ENCODE measurements at places on chromosomes 1 and 21.

- no peak for DNase-seq
These were observed 290.2 kb downstream of the LRRC40 start for GRCh38 chr1:69914976-69915765.

- no peak for DNase-seq
These were observed 24.4 kb downstream of the BLZF1 start for GRCh38 chr1:169392406-169392805.

GRCh38 chr1:33784876-33785275 lies 79.0 kb upstream of the HMGB4 start:
- no peak for DNase-seq

DNA sequence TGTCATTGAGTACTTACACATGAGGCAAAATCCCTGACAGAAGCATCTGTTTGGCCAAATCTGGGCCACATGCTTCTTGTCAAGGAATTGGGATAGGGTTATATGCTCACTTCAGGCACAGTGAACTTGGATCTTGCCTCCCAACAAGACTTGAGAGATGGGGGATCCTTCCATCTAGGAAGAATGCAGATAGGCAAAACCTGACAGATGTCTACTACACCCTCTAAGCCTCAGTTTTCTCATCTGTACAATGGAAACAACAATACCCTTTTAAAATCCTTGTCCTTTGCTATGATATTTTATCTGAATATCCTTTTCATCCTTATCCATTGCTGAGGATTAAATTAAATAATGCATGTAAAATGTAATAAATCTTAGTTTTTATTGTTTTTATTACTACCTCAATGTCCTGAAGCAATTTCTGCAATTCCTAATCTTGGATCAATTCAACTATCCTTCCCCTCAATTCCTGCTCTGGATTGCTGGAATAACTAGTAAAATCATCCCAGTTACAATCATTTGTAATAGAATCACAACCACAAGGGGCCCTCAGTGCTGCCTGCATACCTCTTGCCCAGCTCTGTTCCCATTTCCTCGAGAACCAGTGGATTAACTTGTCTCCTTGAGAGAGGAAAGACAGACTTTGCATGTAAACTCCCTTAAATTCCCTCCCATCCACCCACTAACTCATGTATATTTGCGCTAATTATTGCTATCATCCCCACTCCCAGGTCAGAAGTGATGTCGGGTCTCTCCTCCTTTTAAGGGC lies 8.1 kb upstream of the XPR1 start:
- no peak for DNase-seq

- no peak for DNase-seq
These were observed 955 bp downstream of the PALMD start for GRCh38 chr1:99646868-99647267.

- no peak for DNase-seq
These were observed 196.3 kb downstream of the TTLL7 start for GRCh38 chr1:83802460-83803152.

DNA sequence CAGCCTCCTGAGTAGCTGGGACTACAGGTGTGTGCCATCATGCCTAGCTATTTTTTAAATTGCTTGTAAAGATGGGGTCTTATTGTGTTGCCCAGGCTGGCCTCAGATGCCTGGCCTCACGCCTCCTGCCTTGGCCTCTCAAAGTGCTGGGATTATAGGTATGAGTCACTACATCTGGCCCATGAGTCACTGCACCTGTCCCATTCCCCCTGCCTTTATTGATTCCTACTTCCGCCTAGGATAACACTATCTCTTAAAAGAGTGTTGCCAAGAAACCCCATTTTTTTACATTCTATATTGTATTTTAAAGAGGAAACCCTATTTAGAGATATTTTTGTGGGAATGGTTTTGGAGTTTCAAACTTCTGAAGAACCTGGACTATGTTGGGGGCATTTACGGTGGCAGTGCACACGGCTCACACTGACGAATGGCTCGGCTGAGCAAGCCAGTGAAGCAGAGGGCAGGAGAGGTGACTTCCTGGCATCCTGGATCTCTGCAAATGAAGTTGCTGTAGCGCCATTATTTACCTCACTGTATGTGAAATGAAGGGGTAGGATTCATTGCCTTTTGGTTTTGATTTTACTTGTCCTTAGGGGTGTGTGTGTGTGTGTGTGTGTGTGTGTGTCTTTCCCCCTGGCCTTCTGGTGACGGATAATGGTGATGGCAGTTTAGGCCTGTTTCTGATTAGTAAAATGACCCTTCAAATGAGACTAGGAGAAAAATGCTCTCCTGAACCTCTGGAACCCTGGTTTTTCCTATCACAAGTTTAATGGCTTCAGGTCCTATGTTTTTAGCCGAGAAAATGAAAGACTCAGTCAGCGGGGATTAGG lies 22.5 kb downstream of the KIF26B start:
- DNase-seq = peak; percentile 51

DNA sequence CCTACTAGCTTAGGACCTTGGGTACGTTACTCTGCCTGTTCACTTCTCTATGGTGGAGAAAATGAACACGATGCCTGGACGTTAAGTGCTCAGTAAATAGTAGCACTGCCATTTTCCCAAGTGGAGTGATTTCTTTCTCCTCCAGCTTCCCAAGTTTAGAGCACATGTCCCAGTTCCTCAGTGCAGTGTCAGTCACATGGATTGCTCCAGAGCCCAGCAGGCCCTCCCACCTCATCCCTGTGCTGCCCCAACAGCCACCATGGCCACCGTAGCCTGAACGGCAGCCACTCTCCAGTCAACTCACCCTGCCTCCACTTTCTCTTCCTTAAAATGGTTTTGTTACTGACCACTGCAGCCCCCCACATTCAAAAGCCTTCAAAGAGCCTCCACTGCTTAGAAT lies 8.5 kb downstream of the STMN1 start:
- no peak for DNase-seq

- DNase-seq = no peak
These were observed 131.8 kb upstream of the DUSP10 start for GRCh38 chr1:221873673-221874072.

- DNase-seq = no peak
These were observed 10.8 kb downstream of the ZBTB8OS start for GRCh38 chr1:32639489-32640075.

DNA sequence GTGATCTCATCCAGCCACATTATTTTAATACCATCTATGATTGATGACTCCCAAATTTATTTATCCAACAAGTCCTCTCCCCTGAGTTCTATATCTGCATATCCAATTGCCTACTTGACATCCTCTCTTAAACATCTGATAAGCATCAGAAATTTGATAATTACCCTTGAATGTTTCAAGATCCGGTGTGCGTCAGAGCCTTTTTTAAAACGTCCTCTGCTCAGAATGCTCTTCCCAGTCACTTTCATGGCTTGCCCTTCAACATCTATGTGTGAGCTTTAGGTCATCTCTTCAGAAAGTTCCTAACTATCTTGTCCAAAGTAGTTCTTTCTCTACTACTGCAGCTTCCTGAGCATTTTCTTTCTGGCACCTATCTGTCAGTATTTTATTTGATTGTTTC lies 364.3 kb downstream of the PLPP3 start:
- DNase-seq = no peak

- no peak for DNase-seq
These were observed 57.4 kb upstream of the CITED4 start for GRCh38 chr1:40919475-40920011.

DNA sequence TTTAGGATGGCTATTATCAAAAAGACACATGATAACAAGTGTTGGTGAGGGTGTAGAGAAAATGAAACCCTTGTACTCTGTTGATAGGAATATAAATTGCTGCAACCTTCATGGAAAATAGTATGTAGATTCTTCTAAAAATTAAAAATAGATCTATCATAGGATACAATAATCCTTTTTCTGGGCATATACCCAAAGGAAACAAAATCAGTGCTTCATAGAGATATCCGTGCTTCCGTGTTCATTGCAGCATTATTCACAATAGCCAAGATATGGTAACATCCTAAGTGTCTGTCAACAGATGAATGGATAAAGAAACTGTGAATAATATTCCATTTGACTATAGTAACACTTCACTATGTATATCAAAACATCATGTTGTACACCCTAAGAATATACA lies 106.7 kb downstream of the MIS18A start:
- DNase-seq = no peak

DNA sequence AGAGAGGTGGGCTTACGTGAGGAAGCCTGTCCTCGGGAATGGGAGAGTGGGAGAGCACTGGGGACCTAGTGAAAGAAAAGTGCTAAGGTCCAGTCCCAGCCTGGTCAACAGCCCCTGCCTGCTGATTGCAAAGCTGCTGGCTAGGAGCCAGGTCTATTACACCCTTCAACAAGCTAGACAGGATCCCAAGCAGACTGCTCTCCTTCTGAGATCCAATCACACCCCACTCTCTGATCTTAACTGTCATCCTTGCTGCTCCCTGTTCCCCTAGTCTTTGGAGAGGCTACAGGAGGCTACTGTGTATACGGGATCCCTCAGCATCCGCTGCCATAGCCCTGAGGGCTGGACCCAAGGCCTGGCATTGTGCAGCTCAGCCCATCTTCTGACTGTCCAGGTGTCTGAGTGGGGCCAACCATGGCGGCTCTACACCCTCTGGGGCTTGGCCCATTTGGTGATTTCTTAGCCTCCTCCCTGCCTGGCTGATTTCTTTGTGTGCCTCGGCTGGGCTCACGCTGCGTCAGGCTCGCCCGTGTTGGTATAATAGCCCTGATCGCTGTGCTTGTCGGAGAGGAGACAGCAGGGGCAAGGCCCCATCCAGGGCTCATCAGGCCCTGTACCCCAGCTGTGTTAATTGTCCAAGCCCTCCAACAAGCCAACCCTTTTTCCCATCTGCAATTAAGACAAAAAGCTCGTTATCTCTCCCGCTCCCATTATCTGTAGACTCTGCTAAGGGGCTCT lies 43.9 kb downstream of the NAV1 start:
- no peak for DNase-seq

GRCh38 chr1:186899977-186900376 lies 71.2 kb downstream of the PLA2G4A start:
- DNase-seq = no peak

GRCh38 chr1:243286409-243287122 lies 30.7 kb downstream of the SDCCAG8 start:
- DNase-seq = no peak

DNA sequence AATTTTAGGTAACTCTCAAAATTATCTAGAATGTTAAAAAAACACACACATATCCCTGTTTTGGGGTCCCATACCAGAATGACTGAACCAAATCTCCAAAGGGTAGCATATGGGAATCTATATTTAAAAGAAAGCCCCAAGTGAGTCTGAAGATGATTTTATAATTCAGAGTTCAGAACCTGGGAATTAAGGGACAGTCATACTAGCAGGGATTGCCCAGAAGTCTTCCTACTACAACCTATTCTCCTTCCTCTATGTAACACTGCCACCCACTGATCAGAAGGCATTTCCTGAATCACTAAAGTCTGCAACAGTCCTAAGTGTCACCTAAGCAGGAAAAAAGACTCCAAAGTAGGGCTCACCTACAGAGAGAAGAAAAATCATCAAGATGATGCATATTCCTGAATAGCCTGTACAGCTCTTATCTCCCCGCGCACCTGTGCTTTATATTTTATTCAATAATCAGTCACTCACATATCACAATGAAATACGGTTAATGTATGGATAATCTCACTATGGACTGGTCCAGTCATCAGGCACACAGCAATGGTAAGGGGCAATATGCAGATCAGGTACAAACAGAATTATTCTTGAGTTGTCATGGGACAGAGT lies 4.9 kb downstream of the RGS1 start:
- peak; percentile 14 for DNase-seq

GRCh38 chr1:94578856-94579255 lies 37.3 kb upstream of the F3 start:
- no peak for DNase-seq

- peak; percentile 39 for DNase-seq
These were observed 115.7 kb upstream of the IPO9 start for GRCh38 chr1:201713086-201713810.

DNA sequence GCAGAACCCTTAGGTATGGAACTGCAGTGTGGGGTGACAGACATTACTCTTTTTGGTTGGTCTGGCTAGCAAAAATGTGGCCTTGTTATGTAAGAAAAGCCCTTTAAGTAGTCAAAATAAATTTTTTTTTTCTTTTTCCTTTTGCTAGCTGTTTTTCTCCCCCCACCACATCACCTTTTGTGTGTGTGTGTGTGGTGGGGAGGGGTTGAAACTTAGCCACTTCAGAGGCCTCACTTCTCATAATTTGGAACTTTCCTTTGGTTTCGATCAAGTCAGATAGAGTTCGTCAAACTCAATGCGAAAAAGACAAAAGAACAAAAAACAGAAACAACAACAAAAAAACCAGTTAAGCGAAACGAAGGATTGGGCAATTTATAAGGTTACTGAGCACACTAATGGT lies 1.9 kb upstream of the PRMT2 start:
- DNase-seq = no peak

- no peak for DNase-seq
These were observed 3.8 kb downstream of the PBXIP1 start for GRCh38 chr1:154951901-154952657.

GRCh38 chr1:93304716-93305138 lies 41.0 kb upstream of the DR1 start:
- DNase-seq = peak; percentile 30

GRCh38 chr1:15952317-15953258 lies 23.3 kb downstream of the ZBTB17 start:
- peak; percentile 42 for DNase-seq

- DNase-seq = no peak
These were observed 6.8 kb upstream of the INAVA start for GRCh38 chr1:200887772-200888348.

- DNase-seq = no peak
These were observed 14.6 kb downstream of the TENT5C start for GRCh38 chr1:117620440-117620839.

DNA sequence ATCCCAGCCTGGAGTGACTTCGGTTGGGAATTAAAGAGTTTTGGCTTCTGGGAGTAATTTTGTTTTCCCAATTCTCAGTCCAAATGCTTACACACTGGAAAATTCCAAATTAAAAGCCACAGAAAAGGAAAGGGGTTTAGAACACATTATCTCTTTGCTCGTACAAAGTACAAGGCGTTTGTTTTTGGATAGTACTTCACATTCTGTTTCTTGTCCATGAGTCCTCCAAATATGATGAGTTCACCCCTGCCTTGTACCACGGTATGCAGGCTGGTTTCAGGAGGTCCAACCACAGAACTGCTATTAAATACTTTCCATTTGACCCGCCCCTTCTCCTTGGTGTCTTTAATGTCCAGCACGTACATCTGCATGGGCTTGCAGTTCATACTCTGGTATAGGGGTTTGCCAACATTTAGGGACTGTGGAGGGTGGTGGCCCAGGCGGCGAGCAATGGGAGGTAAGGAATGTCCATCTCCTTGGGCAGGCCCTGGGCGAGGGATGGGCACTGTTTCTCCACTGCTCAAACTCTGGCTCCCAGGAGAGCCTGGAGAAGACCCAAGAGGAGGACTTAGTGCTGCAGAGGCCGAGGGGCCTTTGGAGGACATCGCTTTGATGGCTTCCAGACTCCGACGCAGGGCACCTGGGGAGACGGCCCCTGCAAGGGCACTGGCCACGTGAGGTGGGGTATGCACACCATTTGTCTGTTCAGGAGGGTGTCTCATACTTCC lies 13.7 kb upstream of the CPLANE2 start:
- no peak for DNase-seq

GRCh38 chr1:150173141-150173585 lies 23.4 kb downstream of the PLEKHO1 start:
- no peak for DNase-seq

- no peak for DNase-seq
These were observed 21.0 kb downstream of the KIF21B start for GRCh38 chr1:201002510-201002909.

Data from BE2C (cell line).